CD4-positive, alpha-beta T cell treated with Interleukin-12 subunit alpha and Interleukin-12 subunit beta, for 1 hour (primary cell): ENCODE measurements at places on chromosomes 16 and 17.

GRCh38 chr17:80513892-80514291, 30.7 kb upstream of the RPTOR start:
- no peak for DNase-seq

GRCh38 chr17:18166894-18167293, 16.7 kb upstream of the ALKBH5 start:
- DNase-seq = no peak

DNA sequence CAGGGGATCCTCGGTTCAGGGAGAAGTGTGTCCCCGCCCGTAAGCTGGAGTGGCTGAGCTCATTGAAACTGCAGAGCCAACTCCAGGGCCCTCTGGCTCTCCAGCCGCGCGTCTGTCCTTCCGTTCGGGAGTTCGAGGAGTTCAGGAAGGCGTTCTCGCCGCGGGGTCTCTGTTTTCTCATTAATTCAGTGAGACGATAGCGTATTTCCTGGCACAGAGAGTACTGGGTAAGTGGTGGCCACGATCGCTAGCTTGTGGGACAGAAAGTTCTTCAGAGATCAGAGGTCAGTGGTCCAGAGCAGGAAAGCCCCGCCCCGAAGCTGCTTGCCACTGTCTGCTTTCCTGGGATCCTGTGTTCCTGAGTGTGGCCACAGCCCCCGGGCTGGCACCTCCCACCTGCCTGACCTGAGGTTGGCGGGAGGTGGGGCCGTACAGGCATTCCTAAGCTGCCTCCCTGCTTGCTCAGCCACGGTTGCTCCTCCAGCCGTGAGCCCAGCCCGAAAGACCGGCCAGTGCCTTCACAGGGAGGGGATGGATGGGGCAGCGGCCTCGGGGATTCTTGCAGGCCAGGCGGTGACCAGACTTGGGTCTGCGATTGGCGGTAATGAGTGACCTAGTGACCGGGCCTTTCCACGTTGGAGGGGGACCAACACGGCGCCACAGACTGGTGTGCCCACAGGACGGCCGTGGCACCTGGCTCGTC, 8.9 kb downstream of the BAIAP2 start:
- DNase-seq = no peak

GRCh38 chr16:50501986-50502615, 46.1 kb upstream of the NKD1 start:
- no peak for DNase-seq

DNA sequence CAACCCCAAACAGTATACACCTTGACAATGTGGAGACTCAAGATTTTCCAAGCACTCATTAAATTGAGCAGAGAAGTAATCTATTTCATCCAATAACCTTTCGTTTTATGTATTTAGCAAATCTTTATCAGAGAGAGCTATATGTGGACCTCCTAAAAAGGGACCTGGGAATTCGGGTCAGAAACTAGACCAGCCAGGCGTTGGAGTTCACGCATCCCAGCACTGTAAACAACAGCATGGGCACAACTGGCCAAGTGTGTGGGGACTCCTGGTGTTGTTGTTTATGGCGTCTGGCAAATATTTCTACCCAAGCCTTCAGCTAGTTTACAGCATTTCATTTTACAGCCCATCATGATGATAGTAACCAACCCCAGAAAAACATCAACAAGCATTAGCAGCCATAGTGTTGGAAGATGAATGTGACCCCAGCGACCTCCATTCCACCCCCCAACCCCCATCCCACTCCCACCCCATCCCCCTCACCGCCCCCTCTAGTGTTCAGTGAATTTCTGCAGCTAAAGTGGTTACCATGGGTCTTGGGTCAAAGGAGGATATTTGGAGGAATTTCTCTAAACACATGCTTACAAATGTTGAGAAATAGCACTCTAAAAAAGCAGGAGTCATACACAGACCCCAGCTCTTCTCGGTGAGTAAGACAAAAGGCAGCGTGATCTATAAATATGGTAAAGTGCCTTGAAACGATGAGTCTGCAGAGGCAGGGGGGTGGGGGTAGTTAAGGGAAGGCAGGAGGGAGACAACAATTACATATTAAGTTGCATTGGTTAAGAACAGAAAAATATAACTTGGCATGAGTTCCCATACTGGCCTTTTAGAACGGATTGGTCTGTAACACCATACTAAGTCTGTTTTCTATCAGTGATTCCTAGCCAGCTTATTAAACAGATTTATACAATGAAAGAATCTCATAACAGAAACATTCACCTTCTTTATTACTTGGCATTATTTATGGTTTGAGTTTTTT, 91.4 kb upstream of the TBX2 start:
- DNase-seq = no peak

DNA sequence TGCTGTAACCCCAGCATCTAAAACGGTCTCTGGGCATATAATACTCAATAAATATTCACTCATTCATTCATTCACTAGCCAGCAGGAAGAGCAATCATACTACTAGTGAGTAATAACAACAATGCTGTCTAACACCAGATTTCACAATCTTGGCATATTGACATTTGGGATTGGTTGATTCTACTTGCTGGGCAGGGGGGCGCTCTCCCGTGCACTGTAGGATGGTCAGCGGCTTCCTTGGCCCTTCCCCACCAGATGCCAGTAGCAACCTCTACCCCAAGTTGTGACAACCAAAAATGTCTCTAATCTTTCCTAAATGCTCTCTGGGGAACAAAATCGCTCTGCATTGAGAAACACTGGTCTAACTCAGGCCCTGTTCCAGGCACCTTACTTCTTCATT, 20.7 kb downstream of the WFDC1 start:
- DNase-seq = no peak
